ENCODE measurements at places on chromosomes 2 and 18.

DNA sequence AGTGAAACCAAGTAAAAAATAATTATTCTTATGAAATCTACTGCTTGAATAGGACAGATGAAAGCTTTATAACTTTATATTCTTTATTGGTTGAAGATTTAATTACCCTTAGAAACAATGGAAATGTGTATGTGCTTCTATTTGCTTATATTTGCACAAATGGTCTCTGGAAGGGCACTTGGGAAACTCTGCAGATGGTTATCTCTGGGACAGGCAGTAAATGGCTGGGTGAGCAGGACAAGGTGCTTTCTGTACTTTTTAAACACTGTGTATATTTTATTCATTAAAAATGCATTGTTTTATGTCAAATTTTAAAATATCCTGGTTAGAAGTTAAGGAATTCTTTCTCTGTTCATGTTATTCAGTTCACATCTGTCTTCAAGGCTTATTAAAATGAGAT is 131.1 kb downstream of the LRRTM4 start:
- no peak for DNase-seq

GRCh38 chr2:237627441-237628246 is at the start of gene LRRFIP1:
LRRFIP1 (plus strand) TSS chr2:237627587; CDS start chr2:237627645, 58 bp downstream.
- peak; percentile 30 for DNase-seq

- no peak for DNase-seq
Observed at GRCh38 chr18:76130845-76131244, 364.2 kb downstream of the ZNF516 start.

DNA sequence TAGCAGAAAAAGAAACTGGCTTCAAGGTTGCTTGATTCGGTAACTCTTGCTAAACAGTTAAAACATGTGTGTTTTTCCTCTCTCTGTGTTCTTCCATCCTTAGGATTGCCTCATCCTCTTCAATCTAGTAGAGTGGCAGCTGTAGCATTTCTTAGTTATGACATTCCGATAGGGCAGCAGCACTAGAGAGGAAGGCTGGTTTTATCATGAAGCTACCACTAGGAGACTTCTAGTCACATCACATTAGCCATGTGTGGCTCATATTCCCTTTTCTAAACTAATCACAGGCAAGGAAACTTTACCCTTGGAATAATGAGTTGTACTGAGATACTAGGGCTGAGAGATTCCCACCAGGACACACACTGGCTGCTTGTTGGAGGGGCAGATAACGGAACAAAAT is 187.6 kb downstream of the DOK6 start:
- no peak for DNase-seq

DNA sequence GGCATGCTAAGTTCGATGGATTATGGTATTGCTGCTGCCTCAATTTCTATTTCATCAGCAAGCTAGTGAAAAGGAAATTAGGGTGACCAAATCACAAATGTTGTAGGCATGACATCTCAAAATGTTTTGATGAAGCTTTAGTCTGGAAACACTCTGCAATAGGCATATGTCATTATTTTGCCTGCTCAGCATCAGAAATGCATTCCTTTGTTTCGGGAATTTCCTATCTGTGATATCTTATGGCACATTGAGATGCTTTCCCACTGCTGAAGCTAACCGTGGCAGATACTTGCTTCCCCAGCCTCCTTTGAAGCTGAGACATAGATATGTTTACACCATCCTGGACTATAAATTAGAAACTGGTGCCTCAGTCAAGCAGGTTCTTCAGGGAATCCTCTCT is 119.7 kb downstream of the CDC42EP3 start:
- no peak for DNase-seq

- peak; percentile 47 for DNase-seq
Observed at GRCh38 chr2:20635675-20636584, 15.0 kb downstream of the HS1BP3 start.

- DNase-seq, result no peak
Observed at GRCh38 chr2:123768233-123768632, 256.9 kb upstream of the CNTNAP5 start.

- DNase-seq, result no peak
Observed at GRCh38 chr18:14089781-14090180, 42.5 kb downstream of the ZNF519 start.

DNA sequence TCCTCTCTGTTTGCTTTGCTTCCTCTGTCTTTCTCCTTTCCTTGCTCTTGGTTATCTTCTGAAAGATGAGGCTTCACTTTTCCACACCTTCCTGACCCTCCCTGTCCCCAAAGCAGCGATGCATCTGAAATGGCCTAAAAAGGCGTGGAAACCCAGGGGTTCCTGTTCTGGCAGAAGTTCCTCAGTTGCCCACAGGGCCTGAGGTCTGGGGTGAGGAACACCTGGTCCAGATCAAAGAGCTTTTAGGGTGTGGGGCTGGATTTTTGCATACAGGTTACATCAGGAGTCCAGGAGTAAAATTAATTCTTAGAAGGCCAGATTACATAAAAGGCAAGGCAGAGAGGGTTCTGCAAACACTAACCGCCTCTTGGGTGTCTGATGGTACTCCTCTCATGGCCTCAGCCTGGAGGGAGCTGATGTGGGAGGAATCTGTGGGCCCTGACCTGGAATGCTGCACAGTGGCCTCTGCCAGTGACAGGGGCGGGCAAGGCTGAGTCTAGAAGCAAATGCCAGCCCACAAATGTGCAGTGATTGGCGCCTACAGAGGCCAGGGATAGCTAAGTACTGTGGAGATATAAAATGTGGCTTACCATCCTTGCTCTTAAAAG is 41.8 kb downstream of the INPP4A start:
- DNase-seq, result no peak

GRCh38 chr2:9497017-9497416 is 22.7 kb downstream of the IAH1 start:
- no peak for DNase-seq

DNA sequence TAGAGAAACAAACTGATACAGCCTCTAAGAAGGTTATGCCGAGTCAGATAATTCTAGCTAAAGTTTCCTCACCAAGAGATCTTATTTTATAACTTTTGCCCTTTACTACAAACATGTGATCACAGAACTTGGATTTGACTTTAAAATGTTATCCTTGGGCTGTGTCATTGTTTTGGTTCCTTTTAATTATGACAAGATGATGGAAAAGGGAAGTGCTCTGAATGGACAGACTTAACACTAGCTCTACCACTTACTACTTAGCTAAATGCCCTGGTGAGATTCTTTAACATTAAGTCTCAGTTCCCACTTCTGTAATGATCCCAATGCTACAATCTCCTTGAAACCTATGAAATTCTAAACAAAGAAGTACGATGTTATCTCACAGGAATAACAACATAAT is 69.9 kb downstream of the RTTN start:
- peak; percentile 74 for DNase-seq

DNA sequence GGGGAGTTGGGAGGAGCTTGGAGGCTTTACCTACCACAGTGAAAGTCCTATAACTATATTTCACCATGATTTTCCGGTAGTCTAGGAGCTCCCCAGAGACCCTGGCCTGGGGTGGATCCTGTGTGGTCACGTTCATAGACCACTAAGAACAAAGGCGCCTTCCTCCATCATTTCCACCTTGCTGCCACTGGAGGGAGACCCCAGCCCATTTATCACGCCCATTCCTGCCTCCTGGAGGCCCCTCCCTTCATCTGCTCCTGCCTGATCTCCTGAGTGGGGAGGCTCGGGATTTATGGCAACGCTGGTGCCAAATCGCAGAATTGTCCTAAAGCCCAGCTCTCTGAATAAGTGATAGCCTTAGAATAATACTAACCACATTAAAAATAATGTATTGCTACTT is 507.6 kb upstream of the SPHKAP start:
- DNase-seq, result no peak

- DNase-seq, result no peak
Observed at GRCh38 chr2:226190479-226191252, 609.0 kb downstream of the IRS1 start.

DNA sequence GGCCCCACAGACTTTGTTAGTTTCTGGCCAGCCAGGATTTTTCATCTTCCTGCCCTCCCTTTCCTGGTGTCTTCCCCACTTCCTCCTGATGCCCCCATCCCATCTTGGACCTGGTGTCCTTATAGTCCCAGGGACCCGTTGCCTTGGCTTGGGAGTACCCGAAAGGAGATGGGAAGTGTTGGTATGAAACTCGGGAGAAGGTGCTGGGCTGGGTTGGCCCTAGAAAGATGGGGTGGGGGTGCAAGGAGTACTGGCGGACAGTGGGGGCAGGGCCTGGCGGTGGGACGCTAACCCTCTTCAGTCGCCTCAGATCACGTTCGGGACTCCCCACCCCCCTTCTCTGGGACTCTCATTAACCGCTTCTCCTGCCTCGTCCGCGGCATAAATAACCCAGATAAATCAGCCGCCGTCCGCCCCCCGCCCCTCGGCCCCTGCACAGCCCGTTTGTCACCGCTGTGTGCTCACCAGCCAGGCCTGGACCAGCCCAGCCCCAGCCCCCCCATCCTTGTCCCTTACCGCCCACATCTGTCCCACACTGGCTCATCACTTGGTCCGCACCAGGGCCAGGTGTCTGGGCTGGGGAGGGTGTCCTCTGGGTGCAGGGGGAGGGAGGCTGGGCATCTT is 3.7 kb upstream of the ASIC4 start:
- no peak for DNase-seq

GRCh38 chr2:134099273-134099672 is 154.6 kb upstream of the MGAT5 start:
- no peak for DNase-seq

DNA sequence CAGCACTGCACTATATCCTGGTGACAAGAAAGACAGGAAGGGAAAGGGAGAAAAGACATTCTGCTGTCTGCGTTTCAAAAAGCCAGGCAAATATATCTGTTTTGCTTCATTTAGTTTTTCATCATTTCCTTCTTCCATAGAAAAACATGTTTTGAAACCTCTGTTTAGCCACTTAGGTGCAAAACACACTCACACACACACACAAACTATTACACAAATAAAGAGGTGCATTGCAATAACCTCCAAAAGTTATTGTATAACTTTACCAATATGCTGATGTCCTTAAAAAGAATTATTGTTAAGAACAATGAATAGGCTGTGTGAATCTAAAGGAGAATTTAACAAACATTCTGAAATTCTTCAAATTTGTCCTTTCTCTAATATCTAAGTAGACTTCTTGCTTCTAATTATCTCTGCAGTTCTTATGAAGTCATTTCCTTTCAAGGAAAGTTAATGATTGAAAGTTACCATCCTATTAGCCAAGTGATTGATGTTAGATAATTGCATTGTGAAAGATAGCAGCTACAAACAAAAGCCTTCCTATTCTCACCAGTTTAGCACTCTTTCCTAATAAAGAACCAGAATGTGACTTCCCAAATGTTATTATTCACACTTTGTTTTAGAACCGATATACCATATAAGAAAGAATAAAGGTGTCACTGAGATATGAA is 516.7 kb downstream of the KCNJ3 start:
- DNase-seq, result no peak

- no peak for DNase-seq
Observed at GRCh38 chr2:205984381-205984780, 101.6 kb downstream of the INO80D start.

DNA sequence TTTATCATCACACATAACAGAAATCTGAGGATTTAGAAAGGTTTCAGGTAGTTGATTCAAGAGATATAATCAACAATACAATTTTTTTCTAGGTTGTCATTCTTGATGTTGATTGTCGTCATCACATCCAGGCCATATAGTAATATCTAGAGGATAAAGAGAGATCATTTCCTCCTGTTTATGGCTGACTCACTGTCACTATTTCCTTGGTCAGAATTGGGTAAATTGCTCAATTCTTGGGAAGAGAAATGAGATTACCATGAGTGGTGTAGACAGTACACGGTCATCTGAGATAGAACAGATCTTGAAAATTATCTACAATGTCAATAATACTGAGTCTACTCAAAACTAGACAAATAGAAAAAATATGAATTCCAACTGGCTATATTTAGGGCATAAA is 78.8 kb downstream of the ZNF804A start:
- DNase-seq, result peak; percentile 59

GRCh38 chr2:63545023-63545422 is 43.3 kb downstream of the WDPCP start:
- no peak for DNase-seq

- DNase-seq, result no peak
Observed at GRCh38 chr2:176493226-176493825, 224.1 kb downstream of the MTX2 start.

GRCh38 chr2:3298191-3298590 is 79.4 kb downstream of the EIPR1 start:
- no peak for DNase-seq

DNA sequence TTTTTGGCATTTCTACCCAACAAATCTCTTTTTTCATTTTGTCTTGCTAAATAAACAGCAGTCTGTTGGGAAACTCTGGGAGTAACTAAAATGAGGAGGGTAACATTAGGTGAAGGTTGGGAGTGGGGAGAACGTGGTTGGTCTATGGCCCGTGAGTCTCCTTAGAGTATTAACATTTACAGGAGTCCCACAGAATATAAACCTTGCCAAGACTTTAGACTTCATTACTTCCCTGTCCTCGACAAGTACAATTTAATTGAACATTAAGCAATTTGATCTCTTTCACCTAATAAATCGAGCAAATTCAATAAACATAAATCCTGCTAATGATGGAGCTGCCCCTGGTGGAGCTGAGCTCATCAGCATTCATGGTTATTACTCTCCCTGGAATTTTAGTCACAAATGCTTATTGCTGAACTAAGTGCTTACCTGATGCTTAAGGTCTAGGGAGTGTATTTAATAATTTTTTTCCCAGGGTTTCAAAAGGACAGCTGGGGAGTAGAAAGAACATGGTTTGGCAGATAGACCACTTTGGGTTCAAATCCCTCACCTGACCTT is 95.1 kb upstream of the RASGRP3 start:
- DNase-seq, result no peak

GRCh38 chr18:10791169-10791831 is 265.5 kb downstream of the NAPG start:
- peak; percentile 41 for DNase-seq

GRCh38 chr2:25247792-25248512 is 79.6 kb upstream of the POMC start:
- no peak for DNase-seq

DNA sequence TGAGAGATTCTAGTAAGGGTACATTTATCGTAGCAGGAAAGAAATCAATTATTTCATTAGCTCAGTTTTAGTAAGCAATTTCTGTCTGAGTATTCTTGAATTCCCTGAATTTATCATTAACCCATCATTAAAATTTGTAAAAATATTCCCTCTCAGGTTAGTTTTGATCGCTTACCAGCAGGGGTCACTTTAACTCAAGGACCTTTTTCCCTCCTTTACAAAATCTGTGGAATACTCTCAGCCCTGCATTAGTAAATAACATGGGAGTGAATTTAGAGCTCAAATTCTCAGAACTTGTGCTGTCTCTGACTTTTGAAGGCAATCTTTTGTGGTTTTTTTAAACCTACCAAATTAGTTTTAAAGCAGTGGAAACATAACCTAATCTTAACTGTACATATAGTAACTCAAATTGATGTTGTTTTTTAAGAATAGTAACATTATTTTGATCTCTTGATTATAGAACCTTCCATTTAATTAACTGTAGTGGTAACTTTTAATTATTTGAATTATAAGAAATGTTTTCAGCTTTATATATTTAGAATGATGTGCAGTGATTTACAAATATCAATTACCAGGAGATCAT is 97.2 kb downstream of the AGPS start:
- DNase-seq, result peak; percentile 10

- no peak for DNase-seq
Observed at GRCh38 chr2:216837740-216838139, 22.1 kb downstream of the TNP1 start.

Data from inflammatory macrophage treated with lipopolysaccharide for 4 hours (primary cell).